OCI-M1 (cell line): ENCODE measurements at places on chromosomes 16 and 17.

DNA sequence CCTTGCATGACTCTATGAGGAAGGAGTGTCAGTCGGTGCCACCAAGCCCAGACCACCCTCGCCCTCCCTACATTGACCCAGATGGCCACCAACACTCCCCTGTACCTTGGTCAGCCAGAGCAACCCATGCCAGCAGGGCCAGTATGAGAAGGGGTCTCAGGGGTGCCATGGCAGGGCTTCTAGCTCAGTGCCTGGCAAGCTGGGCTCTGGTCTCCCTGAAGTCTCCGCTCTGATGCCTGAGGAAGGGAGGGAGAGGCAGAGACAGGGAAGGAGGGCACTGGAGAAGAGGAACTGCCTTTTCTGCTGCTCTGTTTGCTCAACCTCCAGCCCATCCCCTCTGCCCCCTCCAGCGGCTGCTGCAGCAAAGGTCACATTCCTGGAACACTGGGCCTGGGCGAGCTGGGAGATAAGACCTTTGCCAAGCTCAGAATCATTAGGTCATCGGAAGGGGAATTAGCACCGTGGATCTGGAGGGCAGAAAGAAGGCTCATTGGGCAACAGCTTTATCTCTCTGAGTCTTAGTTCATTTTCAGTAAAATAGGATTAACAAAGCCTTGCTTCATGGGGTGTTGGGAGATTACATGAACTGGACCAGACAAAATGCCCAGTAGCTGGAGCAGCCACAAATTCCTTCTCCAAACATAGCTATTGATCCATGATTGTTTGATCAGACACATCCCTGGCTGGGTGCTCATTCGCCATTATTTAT lies at the start of gene VTN:
VTN (minus strand) TSS at position 273 of the 709 bp plus-strand sequence; CDS start at position 169, 104 bp downstream.
- peak; percentile 97 for DNase-seq

- peak; percentile 4 for DNase-seq
Observed at GRCh38 chr17:78828470-78829185, 12.0 kb downstream of the USP36 start.

DNA sequence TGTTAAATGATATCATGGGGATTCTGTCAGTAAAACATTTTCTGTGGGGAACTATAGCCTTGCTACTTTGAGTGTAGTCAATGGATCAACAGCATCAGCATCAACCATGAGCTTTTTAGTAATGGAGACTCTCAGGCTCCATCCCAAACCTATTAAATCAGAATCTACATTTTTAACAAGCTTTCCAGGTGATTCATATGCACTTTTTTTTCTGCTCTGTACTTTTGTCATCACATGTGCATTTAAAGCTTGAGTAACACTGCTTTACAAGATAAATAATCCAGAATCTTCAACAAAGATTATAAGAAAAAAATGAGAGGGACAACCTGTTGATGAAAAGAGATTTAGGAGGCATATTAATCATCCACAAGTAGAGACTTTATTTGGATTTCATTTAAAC lies 23.5 kb downstream of the NUP93 start:
- no peak for DNase-seq

- no peak for DNase-seq
Observed at GRCh38 chr17:80799538-80800480, 191.8 kb upstream of the CHMP6 start.

- no peak for DNase-seq
Observed at GRCh38 chr16:66359012-66359411, 7.5 kb upstream of the CDH5 start.

DNA sequence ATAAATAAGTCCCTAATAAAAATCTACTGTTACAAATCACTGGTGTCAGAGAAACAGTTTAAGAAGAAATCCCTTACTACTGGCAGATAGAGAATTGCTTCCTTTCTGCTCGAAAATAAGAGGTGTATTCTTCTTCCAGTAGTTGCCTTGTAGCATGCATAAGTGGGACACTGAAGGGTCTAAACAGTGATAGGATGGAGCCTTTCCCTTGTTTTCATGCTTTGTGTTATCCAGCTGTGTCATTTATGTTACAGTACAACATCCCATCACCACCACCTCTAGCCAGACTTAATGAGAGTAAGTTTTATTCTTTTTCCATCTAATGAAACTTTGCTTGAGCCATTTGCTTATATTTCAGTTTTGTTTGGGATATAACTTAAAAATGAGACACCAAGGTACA lies 54.3 kb downstream of the NLK start:
- DNase-seq, result no peak

DNA sequence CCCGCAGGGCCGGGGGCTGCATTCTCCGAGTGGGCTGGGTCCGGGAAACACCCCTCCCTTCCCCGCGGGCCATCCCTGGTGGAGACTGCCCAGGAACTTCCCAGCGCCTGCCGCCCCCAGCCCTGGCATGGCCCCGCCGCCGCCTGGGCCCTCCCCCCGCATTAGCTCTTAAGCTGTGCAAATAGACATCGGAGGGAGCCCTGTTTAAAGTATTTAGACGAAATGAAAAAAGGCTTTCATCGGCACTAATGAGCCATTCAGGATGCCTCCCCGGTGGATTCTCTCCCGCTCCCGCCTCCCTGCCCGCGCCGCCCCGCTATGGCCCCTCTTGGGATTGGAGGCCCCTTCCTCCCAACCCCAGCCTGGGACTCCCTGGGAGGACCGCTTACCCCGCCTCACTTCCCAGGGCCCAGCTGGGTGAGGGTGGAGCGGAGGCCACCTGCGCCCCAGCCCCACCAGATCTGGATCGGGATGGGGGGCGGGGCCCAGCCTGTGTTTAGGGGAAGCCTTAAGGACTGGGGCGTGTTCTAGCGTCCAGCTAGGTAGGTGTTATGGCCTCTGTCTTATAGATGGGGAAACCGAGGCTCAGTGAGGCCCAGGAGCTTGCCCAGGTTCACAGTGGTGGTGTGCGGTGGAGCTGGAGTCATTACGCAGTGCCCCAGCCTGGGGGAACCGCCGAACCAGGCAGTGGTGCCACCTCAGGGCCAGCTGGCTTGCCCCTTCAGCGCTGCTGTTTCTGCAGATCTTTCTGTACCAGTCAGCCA lies 19.7 kb downstream of the SEZ6 start:
- DNase-seq, result no peak

DNA sequence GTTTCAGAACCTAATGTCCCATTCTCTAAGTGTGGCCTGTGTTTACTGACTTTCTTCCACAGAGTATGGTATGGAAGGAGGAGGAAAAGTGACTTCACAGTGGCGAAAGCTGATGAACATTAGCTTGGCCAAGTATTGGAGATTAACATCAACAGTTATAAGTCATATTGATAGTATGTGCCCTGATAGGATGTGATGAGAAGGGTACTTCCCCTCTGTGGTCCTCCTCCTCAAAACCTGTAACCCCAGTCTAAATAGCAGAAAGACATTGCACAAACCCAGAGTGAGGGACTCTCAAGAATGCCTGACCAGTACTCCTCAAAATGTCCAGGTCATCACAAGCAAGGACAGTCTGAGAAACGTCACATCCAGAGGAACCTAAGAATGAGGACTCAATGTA lies 73.1 kb downstream of the CLEC16A start:
- DNase-seq, result no peak
